ENCODE measurements at places on chromosomes 6 and 20. TPM values are rescaled to one million over a fixed set of nuclear protein-coding genes. Genes with fewer than 3 reads are reported as not detected.

Gene ZC2HC1B
- total RNA-seq = not detected

Gene TSPO2
- not detected for total RNA-seq

DNA sequence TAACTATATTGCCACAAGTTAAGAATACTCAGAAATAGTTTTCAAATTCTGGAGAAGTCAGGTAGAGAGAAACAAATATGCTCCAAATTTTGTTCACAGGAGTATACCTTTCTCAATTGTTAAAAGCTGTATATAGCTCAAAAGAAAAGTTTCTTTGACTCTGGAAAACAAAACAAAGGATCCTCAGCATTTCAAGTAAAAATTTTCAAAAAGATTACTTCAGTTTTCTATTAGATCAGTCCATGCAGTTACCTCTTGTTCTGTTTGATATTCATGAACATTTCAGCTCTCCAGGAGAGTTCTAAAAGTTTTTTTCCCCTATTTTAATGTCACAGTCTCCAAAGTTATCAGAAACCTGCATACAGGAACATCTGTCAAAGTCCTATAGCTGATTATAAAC lies 30.4 kb upstream of the ENTPD6 start:
- no peak for DNase-seq

- no peak for DNase-seq
Measured at GRCh38 chr20:35899064-35899463, 55.2 kb downstream of the SCAND1 start.

Gene CHRNA4
- not detected for total RNA-seq

DNA sequence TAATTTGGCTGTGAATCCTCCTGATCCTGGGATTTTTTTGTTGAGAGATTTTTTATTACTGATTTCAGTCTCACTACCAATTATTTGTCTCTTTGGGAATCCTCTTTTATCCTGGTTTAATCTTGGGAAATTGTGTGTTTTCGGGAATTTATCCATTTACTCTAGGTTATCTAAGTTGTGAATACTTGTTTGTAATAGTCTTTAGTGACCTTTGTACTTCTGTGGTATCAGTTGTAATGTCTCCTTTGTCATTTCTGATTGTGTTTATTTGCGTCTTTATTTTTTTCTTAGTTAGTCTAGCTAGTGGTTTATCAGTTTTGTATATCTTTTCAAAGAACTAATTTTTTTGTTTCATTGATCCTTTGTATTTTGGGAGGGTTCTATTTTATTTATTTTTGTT lies 27.3 kb upstream of the ZNF337 start:
- DNase-seq = no peak

Gene BEND6
- 12.6 TPM for total RNA-seq

DNA sequence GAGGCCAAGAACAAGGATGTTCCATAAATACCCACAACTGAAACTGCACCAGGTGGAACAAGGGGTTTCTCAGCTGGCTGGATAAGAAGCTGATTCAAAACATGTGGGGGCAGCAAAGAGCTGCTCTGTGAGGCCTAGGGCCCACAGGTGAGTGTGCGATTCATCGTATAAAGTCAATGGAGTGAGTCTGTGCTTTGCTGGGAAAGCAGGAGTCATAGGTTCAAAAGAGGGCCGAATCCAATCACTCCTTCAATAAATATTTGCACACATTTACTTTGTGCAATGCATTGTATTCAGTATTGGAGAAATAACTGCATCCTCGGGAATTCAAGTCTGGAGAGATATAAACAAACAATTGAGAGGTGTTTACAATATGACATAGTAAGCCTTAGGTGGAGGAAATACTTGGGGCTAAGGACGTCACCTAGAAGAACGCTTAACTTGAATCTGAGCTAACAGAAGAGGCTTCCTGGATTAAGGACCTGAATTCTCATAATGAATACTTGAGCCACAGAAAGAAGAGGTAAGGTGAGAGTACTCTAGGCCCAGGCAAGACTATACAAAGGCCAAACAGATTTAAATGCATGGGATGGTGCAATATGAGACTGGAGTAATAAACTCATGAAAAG lies 83.7 kb upstream of the TMEM30A start:
- no peak for DNase-seq

DNA sequence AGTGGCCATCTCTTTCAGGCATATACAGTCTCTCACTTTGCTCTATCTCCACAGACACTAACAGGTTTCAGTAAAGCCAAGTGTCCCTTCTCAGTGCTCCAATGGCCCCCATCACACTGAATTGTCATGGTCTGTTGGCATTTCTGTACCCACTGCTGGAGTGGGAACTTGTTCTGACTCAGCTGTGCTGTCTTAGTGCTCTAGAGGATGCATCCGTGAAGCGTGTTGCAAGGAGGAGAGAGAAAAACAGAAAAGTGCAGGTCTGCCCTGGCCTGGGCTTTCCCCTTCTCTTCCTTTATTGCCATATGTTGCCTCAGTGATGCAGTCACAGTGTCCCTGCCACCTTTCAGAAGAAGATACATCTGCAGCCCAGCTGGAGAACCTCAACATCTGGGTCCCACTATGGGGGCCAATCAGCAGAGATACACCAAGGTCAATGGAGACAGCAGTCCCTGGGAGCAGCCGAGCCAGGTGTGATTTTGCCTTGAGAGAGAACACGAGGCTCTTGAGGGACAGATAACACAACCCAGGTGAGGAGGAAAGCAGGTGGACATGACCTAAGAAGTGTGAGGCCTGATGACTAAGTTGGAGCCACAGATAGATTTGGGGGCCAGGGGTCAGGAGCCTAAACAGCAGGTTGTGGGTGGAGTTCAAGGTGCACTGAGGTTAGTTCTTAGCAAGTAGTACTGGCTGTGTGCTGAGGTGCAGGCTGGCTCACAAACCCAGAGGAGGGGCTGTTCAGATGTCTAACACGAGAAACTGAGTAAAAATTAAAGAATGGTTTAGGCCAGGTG lies 5.6 kb upstream of the PLCG1 start:
- DNase-seq = no peak

GRCh38 chr20:13659288-13659687 lies 20.6 kb upstream of the TASP1 start:
- DNase-seq = no peak

- DNase-seq = no peak
Measured at GRCh38 chr6:123604067-123604466, 32.7 kb downstream of the TRDN start.

DNA sequence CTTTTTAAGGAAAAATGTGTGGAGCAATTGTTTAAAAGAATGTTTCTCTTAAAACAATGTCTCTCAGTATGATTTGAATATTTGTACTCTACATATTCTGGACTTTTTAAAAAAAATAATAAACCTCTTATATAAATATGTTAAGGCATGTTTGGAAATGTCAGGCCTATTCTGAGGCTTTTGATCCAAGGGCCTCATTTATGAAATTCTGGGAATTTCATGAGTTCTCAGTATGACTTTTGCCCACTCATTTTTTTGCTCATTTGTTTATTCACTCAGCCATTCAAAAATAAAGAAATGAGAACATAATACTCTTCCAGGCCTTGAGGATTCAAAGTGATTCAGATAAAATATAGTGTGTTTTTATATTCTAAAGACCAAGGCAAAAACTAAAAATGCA lies 60.4 kb downstream of the DOK5 start:
- DNase-seq = peak; percentile 11

DNA sequence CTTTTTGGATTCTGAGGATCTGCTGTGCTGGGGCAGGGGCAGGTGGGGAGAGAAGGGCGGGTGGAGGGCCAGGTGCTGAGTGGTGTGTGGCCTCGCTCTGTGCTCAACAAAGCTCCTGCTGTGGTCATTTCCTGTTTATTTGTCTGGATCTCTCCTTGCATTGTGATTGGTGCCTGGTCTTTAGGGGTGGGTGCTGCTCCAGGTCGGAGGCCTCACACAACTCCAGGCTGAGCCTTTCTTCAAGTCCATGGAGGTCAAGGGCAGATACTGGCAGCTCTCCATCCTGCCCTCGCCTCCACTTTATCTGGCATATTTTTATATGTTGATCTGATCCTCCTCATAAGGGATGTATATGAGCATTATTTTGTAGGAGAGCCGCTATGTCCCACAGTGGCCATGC lies 36.2 kb downstream of the HLA-F start:
- no peak for DNase-seq

DNA sequence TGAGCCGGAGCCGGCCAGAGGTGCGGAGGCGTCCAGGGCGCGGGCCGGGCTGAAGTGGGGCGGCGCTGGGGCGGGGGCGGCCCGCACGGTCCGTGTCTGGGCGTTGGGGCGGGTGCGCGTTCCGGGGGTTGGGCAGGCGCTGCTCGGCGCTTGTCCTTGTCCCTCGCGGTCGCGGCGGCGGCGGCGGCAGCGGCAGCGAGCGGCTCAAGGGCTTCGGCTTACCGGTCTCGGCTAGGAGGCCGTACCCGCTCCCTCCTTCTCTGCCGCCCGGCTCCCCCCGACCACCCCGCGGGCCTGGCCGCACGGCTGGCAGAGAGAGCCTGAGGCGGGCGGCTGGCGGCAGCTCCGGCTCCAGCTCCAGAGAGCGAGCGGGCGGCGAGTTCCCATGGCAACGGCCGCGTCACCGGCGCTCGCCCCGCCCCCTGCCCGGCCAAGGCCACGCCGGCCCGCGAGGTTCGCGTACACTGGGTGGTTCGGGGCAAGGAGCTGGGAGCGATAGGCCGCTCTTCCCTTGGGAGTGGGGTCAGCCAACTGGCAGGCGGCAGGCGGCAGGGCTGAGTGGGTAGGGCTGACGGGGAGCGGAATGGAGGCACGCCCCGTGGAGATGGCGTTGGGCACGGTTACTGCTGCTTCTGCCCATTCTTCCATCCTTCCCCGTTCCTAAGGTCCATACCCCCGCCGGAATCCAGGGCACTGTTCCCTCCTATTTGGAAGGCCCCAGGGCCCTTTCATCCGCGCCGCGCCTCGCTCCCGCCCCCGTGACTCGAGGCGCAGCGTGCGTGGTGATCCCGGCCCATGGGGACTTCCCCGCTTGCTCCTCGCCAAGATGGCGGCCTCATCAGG lies at the start of gene LRRC73:
LRRC73 (minus strand) TSS at position 363 of the 843 bp plus-strand sequence. CDS start 561 bp downstream, outside the sequence.
- peak; percentile 76 for DNase-seq

Gene C6orf132
- 1.2 TPM for total RNA-seq

Gene GSTA4
- total RNA-seq = 54.0 TPM

DNA sequence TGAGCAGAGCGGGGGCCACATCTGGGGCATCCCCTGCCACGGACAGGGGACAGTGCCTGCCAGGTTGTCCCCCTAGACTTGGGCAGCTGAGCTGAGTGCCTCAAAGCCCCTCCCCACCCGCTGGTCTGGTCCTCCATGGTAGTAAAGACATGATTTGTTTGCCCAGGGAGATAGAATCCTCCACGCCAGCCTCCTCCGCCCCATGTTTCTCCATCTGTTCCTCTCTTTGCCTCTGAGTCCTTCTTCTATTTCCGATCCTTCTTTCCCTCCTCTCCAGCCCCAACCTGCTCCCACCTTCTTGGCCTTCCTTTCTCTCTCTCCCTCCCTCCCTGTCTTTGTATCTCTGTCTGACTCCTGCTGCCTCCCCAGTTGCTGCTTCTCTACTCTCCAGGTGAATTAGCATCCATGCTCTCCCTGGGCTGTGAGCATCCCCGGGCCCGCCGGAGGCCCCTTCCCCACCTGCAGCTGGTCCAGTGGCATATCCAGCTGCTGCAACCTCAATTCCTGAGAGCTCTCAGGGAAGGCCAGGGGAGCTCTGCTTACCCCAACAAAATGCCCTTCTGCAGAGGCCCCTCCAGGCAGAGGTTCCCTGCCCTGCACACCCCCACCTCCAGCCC lies 45.8 kb downstream of the CPNE5 start:
- DNase-seq = no peak

DNA sequence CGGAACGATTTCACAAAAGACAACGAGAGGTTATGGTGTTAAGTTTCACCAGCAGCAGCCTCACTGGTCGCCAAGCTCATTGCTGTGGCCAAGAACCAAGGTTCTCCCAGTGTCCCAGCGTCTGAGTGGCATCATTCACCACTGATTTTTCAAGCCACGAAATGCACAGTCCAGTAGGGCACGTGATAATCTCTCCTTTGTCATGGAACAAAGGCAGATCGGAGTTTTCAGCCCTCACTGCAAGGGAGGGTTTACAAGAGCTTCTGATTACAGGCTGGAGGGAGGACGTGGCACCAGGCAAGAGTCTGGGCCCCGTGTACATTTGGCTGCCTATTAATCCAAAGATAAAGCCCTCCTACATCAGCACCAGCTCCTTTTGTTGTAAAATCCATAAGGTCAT lies 2.0 kb downstream of the CD24 start:
- peak; percentile 31 for DNase-seq

Gene NKX2-2
- total RNA-seq = not detected

DNA sequence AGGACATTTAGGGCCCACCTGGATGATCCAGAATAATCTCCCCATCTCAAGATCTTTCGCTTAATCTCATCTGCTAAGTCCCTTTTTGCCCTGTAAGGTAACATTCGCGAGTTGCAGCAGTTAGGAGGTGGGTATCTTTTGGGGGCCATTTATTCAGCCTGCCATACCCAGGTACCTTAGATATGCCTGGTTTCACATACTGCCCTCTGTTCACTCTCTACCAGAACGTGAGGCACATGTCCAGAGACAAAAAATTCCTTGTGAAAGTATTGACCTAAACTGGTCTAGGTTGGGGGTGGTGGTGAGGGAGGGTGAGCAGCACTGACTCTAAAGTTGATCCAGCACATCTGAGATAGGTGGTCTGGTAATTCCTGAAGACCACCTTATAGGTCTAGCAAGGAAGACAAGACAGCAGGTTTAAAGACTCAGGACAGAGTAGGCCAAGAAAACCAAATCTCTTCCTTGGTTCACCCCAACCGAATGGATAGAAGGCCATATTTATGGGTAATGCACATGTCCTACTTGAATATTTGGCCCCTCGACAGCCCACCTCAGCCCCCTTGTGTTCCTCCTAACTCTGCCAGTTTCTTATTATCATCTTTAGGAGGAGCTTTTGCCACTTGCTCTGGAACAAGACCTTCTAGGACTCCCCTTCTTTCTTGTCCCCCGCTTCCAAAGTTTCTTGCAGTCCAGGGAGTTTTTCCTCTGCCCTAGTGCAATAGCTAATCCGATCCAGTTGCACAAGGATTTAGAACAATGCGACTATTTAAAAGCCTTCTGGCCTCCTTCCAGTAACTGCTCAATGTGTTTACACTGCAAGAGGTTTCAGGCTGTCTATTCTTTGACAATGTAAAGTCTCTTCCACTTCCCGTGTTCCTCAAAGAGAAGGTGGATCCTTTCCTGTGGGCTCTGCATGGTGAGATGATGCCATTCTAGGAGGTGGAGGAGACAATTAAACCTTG lies 213.0 kb upstream of the LAMP5 start:
- DNase-seq = peak; percentile 90

Gene DLK2
- total RNA-seq = under 0.01 TPM

GRCh38 chr20:37564388-37565133 lies 36.9 kb upstream of the BLCAP start:
- DNase-seq = peak; percentile 9

Gene LIME1
- total RNA-seq = 3.5 TPM

Gene VSTM2L
- total RNA-seq = 1.5 TPM

DNA sequence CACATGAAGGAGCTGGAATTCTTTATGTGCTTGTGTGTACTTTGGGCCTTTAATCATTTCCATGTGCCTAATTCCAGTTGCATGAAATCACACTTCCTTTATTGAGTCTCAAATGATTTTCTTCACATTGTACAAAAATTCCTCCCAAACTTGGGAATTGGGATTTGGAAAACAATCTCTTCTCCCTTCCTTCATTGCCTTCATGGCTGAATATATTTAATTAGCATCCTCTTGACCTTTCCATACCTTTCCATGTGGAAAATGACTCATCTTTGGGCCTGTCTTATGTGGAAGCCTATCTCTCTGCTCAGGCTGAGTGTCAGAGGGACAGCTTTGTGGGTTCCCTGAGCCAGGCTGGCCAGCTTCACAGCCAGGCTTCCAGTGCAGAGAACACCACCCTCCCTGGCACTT lies 33.0 kb upstream of the CDH4 start:
- peak; percentile 59 for DNase-seq

Gene NDUFAF5
- total RNA-seq = 12.7 TPM

Gene LAMA5
- total RNA-seq = 81.6 TPM

- peak; percentile 30 for DNase-seq
Measured at GRCh38 chr6:113539623-113540022, 317.5 kb upstream of the MARCKS start.

Gene GRM1
- 0.17 TPM for total RNA-seq

Gene PNPLA1
- total RNA-seq = not detected

Gene VNN1
- total RNA-seq = not detected

Data from fibroblast of lung (primary cell).